Astrocyte of the spinal cord (primary cell): ENCODE measurements at places on chromosomes 11 and 22.

GRCh38 chr11:47508240-47508957, 44.5 kb downstream of the CELF1 start:
- no peak for DNase-seq

DNA sequence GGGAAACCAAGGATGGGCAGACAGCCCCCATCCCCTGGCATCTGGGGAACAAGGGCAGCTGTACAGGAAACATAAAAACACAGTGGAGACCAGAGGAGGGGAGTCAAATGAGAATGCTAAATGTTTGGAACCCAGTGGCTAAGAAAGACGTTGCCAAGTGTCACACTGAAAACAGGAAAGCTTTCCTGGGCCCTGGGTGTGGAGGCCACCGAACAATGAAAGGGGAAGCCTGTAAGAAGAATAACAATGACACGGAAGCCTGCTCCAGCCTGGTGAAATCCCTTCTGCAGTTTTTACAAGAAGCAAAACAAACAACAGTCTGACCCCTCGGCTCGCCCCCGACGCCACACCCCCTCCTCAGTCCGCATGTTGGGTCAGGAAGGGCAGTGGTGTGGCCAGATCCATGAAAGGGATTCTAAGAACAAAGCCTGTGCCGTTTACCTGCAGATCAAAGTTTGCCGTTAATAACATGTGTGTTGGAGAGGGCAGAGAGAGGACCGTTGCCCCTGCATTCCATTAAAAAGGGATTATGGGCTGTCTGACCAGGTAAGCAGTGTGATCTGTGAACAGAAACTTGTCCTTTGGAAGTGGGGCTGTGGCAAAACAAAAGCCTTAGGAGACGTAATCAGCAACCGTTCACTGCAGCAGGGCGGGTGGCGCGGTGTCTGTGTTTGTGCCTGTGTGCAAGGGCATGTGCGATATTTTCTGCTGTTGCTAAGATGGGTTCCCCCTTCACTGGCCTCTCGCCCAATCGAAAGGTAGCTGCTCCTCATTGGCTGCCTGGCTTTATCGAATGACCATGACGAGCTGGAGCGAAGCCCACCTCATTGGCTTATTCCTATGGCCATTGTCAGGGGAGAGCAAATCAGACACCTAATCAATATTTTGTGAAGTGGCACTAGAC, 113.7 kb upstream of the BLID start:
- DNase-seq = no peak

DNA sequence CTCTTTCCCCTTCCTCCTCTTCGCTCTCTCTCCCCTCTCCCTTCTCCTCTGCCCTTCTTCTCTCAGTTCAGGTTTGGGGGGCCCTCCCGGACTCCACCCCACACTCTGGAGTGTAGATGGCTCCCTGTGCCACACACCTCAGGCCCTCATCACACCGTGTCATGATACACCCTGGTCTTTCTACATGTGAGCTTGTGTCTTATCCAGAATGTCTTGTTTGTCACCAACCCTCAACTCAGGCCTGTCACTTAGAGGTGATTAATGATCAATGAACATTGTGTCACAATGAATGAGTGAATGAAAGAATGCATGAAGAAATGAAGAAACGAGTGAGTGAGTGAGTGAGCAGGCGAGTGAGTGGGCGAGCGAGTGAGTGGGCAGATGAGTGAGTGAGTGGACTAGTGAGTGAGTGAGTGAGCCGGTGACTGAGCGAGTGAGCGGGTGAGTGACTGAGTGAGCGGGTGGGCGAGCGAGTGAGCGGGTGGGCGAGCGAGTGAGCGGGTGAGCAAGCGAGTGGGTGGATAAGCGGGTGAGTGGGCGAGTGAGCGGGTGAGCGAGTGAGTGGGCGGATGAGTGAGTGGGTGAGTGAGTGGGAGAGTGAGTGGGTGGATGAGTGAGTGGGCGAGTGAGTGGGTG, 33.8 kb downstream of the CAPN1 start:
- no peak for DNase-seq

DNA sequence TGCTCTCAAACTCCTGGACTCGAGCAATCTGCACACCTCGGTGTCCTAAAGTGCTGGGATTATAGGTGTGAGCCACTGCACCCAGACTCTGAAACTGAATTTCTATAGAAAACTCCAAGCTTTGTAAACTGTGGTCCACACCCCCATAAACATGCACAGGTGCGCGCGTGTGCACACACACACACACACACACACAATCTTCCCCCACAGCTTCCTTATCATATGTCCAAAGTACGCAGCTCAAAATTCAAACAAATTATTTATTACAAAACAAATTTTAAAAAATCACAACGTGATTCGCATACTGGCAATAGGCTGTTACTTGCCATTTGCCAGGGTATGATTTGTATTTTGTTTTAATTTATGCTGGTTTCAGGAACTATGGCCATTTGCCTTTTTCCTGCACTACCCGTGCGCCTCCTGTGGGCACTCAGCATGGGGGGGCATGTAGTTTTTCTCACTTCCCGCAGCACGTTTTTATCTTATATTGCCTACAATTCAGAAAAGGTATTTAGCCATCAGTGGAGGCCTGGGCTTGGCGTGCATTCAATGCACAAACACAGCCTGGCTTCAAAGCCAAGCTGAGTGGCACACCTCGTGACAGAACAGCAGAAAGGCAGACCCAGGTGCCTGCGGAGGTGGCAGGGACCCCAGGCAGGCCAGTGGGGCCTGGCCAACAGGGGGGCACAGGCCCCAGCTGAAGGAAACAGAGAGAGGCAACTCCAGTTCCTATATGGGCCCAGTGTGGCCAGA, 10.8 kb upstream of the SNX32 start:
- no peak for DNase-seq

DNA sequence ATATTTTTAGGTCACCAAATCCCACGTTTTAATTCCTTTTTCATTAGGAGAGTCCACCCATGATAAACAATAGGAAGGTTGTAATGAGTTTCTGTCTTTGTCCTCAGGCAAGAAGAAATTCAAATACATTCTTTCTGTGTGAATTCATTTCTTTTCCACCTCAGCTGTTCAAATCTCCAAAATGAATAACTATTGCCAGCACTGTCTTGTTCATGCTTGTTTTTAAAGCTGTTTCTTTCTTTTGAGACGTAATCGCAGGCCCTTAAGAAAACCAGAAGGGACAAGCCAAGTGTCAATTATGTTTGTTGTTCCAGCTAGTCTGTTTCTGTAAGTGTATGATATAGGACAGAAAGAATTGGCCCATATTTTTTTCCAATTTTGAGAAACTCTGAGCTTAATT, 20.2 kb downstream of the MMP27 start:
- DNase-seq = no peak

DNA sequence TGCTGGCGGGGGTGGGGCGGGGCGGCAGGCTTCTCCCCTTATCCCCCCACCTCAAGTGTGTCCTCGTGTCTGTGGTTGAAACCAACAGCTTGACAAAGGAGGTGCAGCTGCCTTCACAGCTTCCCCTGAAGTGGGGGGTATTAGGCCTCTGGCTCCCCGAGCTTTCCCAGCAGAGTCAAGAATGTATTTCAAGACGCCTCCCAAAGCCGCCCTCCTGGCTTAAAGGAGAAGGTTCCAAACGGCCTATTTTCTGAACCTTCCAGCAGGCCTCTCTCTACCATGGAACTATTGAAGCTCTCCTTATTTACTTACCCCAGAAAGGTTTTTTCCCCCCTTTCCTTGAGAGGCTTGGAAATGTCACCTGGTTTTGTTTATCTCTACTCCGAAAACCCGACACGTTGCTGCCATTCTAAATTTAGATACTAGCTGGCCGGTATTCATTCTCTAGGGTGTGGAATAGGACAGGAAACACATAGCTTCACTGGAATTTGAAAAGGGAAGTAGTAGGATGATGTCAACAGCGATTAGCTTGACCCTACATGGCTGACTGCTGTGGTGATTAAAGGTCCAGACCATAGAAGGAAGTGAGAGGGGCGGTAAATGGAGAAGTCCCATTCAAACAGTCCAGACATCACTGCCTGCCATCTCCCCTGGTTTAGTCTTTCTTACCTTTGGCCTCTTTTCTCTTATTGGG, 671 bp upstream of the PICALM start:
- DNase-seq = peak; percentile 95

DNA sequence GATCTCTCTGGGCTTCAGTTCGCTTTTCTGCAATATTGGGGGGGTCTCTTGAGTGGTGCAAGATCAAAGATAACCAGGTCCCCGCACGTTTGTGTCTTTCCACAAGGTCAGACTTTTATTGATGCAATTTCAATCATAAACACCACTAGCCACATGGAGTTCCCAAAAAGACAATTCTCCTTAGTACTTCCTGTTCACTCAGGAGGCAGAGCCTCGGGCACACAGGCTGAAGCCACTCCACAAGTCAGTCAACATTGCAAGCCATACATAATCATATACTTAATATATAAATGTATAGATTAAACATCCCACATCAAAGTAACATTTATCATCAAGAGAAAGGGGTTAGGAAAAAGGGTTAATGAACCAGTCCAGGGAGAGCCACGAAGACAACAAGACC, 12.0 kb downstream of the ST14 start:
- no peak for DNase-seq

- DNase-seq = peak; percentile 85
These were observed 1.7 kb downstream of the TOM1 start for GRCh38 chr22:35301372-35301874.

DNA sequence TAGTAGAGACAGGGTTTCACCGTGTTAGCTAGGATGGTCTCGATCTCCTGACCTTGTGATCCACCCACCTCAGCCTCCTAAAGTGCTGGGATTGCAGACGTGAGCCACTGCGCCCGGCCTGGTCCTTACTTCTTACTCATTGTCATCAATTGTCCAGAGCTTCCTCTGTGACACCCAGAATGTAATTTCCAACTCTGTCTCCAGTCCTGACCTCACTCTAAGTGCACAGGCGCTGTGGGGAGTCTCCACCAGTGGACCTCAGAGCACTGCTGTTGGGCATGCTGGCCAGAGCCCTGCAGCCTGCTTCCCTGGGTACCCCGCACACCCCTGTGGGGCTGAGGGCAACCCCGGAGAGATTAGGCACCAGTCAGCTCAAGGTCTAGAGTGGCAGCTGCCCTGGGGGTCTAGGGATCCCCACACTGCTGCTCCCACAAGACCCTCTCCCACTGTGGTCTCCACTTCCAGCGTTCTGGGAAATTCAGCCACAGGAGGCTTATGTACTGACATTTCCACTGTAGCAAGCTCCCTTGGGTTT, 1140.3 kb downstream of the TBC1D22A start:
- no peak for DNase-seq
